ENCODE measurements at places on chromosomes 12 and 14. TPM values are rescaled to one million over a fixed set of nuclear protein-coding genes. Genes with fewer than 3 reads are reported as not detected.

- DNase-seq, result no peak
These were observed 251.2 kb downstream of the ACSS3 start for GRCh38 chr12:81329085-81329484.

Gene AMHR2
- 68.6 TPM for total RNA-seq

DNA sequence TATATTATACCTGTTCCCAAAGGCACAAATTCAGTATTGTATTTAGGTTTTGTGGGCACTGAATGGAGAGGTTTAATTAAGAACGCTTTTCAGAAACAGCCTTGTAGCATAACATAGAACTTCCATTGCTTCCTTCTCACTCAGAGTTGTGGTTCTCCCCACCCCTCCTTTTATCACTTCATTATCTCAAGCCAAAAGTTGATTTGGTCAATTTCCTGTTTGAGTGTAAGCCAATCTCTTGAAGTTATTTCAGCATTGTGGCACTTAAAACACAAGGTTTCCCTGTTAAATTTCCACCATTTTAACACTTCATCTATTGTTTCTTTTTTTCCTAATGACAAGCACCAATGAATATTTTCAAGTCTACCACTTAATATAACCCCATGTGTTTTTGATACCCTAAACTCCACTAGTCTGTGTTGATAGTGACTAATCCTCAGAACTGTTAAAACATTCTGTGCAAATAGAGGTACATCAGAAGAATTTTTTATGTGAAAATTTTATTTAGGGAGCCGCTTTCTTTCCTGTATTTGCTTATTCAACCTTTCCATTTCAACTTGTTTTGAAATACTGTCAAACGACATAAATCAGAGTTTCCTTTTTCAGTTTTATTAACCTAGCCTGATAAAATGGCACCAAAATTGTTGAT is 340.1 kb downstream of the BCAT1 start:
- no peak for DNase-seq

Gene PIWIL1
- total RNA-seq, result not detected

DNA sequence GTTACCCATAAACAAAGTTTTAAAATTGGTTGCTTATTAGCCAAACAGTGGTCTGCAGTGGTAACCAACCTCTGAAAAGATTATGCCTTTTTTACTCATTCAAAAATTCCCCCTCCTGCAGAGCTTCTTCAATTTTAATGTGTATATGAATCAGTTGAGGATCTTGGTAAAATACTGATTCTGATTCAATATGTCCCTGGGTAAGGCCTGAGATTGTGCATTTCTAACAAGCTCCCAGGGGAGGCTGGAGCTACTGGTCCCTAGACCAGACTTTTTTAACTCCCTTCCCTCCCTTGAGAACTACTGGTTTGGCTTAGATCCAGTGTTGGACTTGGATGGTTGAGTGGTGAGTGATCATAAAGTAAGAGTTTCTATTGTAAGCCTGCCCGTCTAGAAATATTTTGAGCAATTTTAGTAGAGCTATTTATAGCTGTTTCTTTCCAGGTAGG is 90.2 kb downstream of the FUT8 start:
- DNase-seq, result no peak

Gene IL26
- not detected for total RNA-seq

DNA sequence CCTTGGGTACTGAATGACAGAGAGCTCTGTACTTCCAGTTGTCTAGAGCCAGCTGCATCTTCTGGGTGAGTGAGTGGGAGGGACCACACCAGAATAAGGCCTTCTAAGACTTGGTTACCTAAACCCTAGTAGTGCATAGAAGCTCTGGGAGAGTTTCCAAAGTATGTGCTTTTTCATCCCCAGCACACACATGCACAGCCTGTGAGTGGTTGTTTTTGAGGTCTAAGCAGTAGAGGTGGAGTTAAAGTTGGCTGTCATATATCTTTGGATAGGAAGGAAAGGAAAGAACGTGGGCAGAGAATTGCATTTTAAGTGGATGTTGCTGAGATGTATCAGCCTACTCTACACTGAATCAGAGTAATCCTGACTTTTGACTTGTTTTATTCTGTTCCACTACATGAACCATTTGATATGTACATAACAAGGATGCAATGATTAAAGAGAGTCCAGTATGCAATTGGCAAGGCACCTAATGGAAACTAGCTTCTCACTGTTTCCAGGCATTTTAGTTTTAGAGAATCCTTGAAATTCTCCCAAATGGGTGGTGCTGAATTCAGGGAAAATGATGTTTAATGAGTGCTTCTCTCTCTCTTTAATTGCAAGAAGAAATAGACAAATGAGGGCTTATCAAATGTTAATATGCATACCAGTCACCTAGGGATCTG is 51.8 kb upstream of the PRICKLE1 start:
- DNase-seq, result no peak

Gene PLD4
- total RNA-seq, result not detected

Gene HOTAIR
- total RNA-seq, result not detected

Gene CLEC2D
- total RNA-seq, result 1.9 TPM

GRCh38 chr14:104445086-104445485 is 134.5 kb upstream of the C14orf180 start:
- no peak for DNase-seq
